Bladder microvascular endothelial cell (primary cell): ENCODE measurements at places on chromosomes 16 and 17. TPM values are rescaled to one million over a fixed set of nuclear protein-coding genes. Genes with fewer than 3 reads are reported as not detected.

The NME2 gene
- 492 and 644 TPM in 2 replicates for total RNA-seq

The GPRC5C gene
- total RNA-seq: 0.19 and 0.49 TPM in 2 replicates

The TMEM98 gene
- total RNA-seq: 22.0 and 42.0 TPM in 2 replicates

The SPAG5 gene
- total RNA-seq: 24.1 and 30.4 TPM in 2 replicates

The DOC2B gene
- total RNA-seq: 13.4 and 73.4 TPM in 2 replicates

The ITGAD gene
- total RNA-seq: not detected in 2 replicates

The HSD17B1 gene
- total RNA-seq: 0.49 and 1.1 TPM in 2 replicates

The CRHR1 gene
- not detected in 2 replicates for total RNA-seq

The ABCC12 gene
- not detected in 2 replicates for total RNA-seq

The LPO gene
- total RNA-seq: not detected in 2 replicates

The ANKRD40CL gene
- not detected in 2 replicates for total RNA-seq

The MINK1 gene
- 30.0 and 78.7 TPM in 2 replicates for total RNA-seq

The RAB26 gene
- total RNA-seq: 0.49 and 0.88 TPM in 2 replicates

The RANBP10 gene
- 4.2 and 11.8 TPM in 2 replicates for total RNA-seq

The UNC13D gene
- total RNA-seq: 0.97 and 4.7 TPM in 2 replicates

The LRRC37A2 gene
- total RNA-seq: 1.9 and 4.8 TPM in 2 replicates

The TAOK1 gene
- 34.3 and 74.1 TPM in 2 replicates for total RNA-seq

The TGFB1I1 gene
- 18.6 and 21.7 TPM in 2 replicates for total RNA-seq

The CCL14 gene
- 4.4 and 11.5 TPM in 2 replicates for total RNA-seq

The ZNF747 gene
- 3.9 and 8.4 TPM in 2 replicates for total RNA-seq

The CNGB1 gene
- not detected in 2 replicates for total RNA-seq

The ALOX12 gene
- not detected in 2 replicates for total RNA-seq

The KRTAP4-9 gene
- total RNA-seq: not detected in 2 replicates

The KRTAP1-5 gene
- total RNA-seq: not detected in 2 replicates

The DNAH3 gene
- not detected in 2 replicates for total RNA-seq

The KRT34 gene
- total RNA-seq: 0.44 and 0.49 TPM in 2 replicates

The HP gene
- total RNA-seq: not detected in 2 replicates
